ENCODE measurements at places on chromosomes 6 and 20. TPM values are rescaled to one million over a fixed set of nuclear protein-coding genes. Genes with fewer than 3 reads are reported as not detected.

- peak; percentile 67 for DNase-seq
These were observed 87.8 kb downstream of the GMDS start for GRCh38 chr6:2157441-2158127.

DNA sequence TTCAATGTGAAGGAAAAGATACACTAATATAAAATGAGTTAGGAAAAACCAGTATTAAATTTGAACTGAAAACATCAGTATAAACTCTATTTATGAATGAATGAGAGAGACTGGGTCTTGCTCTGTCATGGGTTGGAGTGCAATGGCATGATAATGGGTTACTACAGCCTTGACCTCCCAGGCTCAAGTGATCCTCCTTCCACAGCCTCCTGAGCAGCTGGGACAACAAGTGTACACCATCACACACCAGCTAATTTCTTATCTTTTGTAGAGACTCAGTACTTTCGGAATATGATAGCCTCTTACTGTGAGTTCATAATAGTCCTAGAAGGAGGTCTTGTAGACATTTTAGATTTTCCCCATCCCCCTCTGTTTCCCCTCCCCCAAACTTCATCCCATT, 21.4 kb downstream of the KCTD20 start:
- DNase-seq: no peak

GRCh38 chr6:108438918-108439317, 121.8 kb upstream of the FOXO3 start:
- no peak for DNase-seq

DNA sequence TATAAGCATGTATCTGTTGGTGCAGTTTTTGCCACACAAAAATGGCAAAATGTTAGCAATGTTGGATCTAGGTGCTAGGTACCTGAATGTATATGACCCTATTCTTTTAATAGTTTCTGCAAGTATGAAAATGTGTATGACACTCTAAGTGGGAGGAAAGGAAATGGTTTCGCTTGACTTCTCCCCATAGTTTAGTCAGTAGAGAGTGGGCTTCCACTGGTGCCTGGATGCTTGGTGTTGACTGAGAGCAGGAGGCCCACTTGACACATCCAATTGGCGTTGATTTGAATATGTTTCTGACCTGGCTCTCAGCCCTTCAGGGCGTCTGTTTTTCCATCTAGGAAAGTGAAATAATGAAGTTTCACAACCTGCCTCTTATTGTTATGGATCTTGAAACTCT, 41.8 kb upstream of the GABRR1 start:
- DNase-seq: no peak

DNA sequence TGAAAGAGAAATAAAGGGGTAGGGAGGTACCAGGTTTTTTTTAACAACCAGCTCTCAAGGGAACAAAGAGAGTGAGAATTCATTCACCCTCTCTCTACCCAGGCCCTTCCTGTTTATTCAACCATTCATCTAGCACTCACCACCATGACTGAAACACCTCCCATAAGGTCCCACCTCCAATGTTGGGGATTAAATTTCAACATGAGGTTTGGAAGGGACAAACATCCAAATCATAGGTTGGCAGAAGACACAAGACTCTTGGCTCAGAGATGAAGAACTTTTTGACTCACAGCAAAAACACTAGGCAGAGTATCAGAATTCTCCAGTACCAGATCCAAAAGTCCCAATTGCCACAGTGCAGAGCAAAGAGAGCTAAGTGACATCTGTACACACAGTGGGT, 186.3 kb downstream of the EDN1 start:
- DNase-seq: no peak

- no peak for DNase-seq
These were observed 58.5 kb downstream of the OGFRL1 start for GRCh38 chr6:71347119-71347518.

DNA sequence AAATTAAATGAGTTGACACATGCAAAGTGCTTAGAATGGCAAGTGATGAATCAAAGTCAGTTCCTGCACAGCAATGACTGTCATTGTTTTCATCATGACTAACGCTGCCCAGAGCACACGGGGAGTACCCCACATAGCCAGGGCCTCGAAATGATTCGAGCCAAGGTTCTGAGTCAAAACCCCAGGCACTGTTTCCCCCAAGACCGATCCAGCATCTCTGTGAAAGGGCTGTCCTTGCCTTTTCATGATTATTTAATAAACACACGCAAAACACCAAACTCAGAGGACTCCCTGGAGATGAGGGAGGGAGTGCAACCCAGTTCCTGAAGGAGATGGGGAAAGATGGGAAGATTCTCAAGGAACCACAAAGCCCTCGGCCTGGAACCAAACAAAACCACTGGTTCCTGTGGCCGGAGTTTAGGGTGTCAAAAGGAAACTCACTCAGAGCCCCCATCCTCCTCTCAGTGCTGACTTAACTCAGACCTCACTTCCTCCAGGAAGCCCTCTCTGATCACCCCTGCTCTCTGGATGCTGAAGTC, 3.8 kb downstream of the PREX1 start:
- DNase-seq: no peak

GRCh38 chr6:39859025-39859424, 66.8 kb downstream of the DAAM2 start:
- no peak for DNase-seq

- DNase-seq: no peak
These were observed 90.9 kb downstream of the CRYBG1 start for GRCh38 chr6:106451439-106451838.

- no peak for DNase-seq
These were observed 75.5 kb upstream of the TNFAIP3 start for GRCh38 chr6:137791281-137792159.

DNA sequence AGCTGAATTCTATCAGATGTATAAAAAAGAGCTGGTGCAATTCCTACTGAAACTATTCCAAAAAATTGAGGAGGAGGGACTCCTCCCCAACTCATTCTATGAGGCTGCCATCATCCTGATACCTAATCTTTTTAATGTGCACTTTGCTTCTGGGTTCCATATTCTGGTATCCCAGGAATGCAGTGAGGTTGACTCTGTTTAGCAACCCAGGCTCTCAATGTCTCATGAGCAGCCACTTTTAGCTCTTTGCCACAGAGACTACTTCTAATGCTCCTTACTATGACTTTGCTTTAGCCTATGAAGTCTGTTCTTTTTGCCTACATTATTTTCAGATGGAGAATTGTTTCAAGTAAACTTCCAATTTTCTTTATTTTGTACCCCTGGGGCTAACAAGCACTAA, 185.5 kb upstream of the NRSN1 start:
- no peak for DNase-seq

DNA sequence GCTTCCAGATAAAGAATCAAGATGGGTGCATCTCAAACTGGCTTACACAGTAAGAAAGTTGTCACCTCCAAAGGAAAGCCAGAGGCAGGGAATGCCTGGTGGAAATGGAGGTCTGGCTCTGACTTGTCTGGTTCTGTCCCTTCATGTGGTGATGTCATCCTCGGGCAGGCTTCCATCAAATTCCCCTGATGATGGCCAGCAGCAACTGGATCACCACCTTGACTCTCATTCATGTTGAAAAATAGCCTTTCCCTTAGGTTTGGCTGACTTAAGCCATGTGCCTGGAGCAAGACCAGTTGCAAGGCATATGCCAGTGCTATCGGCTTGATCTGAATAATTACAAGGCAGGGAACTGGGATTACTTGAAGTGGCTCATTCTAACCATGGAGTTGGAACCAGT, 28.8 kb downstream of the IMPG1 start:
- no peak for DNase-seq

DNA sequence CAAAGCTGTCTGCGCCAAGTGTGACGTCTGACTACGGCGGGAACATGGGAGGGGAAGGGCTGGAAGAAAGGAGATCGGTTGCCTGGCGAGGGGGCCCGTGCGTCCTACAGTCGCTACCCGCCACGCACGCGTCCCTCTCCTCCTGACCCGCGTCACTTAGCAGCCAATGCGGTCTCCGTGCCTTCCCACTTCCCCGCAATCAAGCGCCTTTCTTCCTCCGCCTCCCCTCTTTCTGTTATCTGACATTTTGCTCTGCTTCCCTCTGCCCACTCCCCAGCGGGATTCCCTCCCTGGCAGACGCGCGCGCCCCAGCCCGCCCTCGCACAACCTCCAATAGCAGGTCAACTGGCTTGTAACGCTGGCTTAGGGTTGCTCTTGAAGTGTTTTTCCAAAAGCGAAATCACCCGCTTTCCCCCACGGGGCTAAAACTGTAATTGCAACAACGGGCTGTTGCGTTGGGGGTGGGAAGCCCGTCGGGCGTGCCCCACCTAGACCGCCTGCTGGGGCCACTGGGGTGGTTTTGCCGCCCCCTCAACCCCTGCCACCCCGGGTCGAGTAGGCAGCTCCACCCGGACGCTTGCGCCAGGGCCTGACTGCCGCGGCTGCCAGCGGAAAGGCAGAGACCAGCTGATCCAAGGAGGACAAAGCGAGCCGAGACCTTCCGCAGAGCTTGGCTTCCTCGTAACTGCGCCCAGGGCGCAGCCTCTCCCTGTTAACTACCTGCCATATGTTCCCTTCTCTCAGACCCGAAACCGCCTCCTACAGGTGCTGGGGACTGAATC, 6.2 kb upstream of the SOX4 start:
- no peak for DNase-seq

DNA sequence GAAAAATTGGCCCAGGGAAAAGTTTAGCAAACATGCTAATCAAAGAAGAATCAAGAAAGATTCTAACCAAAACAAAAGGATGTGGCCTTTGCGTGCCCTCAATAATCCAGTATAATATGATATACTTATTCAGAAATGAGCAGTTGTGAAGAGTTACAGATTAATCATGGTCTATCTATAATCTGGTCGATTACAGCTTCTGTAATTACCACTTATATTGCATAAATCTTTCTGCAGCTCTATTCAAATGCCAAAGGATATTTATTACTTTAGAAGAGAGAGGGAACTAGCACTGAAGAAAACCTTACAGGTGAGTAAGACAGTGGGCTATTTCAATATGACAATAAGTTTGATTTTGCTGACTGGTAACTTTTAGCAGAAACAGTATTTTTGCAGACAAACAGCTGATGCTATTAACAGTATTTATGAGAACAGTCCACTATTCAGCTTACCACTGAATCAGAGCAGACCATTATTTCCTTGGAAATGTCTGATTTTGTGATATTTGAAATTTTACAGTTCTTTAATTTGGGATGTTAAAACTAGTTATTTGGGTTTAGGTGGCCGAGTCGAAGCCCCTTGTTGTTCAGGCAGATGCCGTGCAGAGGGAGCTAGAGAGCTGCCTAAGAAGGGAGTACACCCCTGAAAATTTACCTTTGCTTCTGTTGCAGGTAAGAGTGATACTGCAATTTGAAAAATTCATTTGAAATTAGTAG, 92.2 kb downstream of the CEP57L1 start:
- DNase-seq: no peak

GRCh38 chr20:34302312-34302722, 838 bp downstream of the AHCY start:
- no peak for DNase-seq

DNA sequence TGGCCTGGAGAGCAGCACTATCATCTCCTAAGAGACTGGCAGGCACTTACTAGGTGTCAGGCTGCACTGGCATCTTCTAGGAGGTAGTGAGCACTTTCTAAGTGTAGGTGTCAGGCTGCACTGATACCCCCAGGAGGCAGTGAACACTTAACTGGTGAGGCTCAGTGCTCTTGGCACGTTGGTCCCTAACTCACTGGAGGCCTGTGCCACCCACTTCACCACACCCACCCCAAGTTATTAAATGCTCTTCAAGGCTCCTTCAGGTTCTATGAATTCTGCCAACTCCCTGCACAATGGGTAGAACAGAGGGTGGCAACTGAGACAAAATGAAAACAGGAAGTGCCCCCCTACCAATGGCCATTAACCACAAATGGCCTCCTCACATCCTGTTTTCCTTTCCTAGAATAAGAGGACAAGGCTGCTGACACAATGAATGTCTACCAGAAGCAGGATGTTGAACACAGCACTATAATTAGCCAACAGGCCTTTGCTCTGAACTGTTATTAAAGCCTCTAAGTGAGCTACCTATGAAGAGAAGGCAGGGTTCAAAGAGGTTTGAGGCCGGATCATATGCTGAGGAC, 29.4 kb downstream of the NCOA5 start:
- DNase-seq: no peak

DNA sequence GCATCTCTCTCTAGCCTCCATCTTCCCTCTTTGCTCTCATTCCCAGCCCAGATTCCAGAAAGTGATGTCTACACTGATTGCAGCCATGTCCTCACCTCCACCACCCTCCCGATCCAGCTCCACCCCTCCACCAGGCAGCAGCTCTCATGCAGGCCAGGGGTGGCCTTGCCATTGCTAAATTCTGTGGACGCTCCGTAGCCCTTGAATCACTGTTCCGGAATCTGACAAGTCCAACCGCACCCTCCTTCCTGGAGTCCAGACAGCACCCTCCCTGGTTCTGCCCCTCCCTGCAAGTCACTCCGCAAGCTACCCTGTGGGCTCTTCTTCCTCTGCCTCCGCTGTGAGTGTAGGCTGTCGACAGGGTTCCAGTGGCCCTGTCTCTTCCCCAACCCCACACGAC, 26.2 kb downstream of the TNXB start:
- DNase-seq: no peak

DNA sequence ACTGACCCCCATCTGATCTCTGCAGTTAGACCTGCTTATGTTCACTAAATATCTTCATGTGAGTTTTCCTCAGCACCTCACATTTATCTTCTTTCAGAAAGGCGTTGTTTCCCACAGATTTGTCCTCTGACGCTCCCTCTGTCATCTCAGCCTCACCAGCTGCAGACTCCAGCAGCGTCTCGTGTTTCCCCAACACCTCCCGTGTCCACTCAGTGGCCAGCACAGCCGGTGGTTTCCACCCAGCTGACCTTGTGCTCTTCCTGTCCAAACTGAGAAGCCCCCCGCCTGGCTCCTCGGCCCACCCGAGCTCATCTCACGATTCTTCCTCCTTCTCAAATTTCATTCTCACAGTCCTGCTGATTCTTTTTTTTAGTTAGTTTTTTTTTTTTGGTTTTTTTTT, 12.5 kb downstream of the ERMARD start:
- DNase-seq: no peak

DNA sequence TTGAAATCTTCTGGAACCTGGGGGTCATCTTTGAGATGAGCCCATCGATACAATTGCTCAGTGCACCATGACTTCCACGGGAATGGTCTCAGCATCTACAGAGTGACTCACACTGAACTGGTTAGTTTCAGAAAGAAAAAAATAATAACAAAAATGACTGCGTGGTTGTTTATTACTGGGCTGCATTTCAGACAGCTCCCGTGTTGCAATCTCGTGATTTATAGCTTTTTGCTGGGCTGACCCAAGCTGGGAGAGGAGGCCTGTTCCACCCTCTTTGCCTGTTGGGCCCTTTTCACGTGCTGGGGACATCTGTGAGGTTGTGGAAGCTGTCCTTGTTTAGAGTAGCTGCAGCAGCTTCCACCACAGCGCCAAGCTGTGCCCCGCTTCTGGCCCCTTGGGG, 225.5 kb downstream of the BMP7 start:
- DNase-seq: no peak

GRCh38 chr6:158552796-158553138, 7.1 kb upstream of the TMEM181 start:
- no peak for DNase-seq

Gene PTCHD4
- 2.3 TPM for polyA plus RNA-seq

Gene PRKN
- polyA plus RNA-seq: not detected

Gene GPSM3
- polyA plus RNA-seq: 6.0 TPM

Gene HTR1E
- polyA plus RNA-seq: not detected

Gene STMND1
- not detected for polyA plus RNA-seq

Gene SRMS
- not detected for polyA plus RNA-seq
